CD14-positive monocyte (primary cell): ENCODE measurements at places on chromosomes 4 and X. TPM values are rescaled to one million over a fixed set of nuclear protein-coding genes. Genes with fewer than 3 reads are reported as not detected.

DNA sequence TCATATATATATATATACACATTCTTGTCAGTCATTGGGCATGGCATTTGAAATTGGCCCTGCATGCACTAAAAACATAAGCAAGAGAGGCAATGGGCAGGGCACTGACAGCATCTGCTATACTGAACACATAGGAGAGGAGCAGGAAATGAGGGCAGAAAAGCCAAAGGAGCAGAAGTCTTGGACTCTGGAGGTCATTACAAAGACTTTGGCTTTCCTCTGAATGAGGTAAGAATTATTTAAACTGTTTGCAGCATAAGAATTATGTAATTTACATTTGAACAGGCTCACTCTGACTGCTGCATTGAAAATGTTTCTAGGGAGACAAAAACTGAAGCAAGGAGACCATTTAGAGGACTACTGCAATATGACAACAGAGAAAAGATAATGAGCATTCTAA, 396.5 kb downstream of the PRDM5 start:
- H3K36me3 ChIP-seq, result no peaks in the 10 kb centered on the region
- H3K27me3 ChIP-seq, result no peaks in the 10 kb centered on the region
- no peak overlapping the region for H3K27ac ChIP-seq
- H3K4me3 ChIP-seq, result no peak overlapping the region
- DNase-seq, result no peak

GRCh38 chrX:43003939-43004338, 226.0 kb upstream of the PPP1R2C start:
- no peaks in the 10 kb centered on the region for H3K27me3 ChIP-seq
- DNase-seq, result no peak
- no peak overlapping the region for H3K27ac ChIP-seq
- no peaks in the 10 kb centered on the region for H3K36me3 ChIP-seq
- H3K4me1 ChIP-seq, result no peaks in the 10 kb centered on the region

The RNF175 gene
- 0.55 and 0.56 TPM in 2 replicates for polyA plus RNA-seq

- no peak overlapping the region for H3K4me3 ChIP-seq
- no peaks in the 10 kb centered on the region for H3K36me3 ChIP-seq
- H3K27ac ChIP-seq, result no peak overlapping the region
- H3K4me1 ChIP-seq, result peaks cover 18% of the 10 kb centered on the region
- no peaks in the 10 kb centered on the region for H3K27me3 ChIP-seq
- DNase-seq, result no peak
These were observed 10.7 kb downstream of the USP9X start for GRCh38 chrX:41095908-41096307.

The CTAG2 gene
- not detected for polyA plus RNA-seq

DNA sequence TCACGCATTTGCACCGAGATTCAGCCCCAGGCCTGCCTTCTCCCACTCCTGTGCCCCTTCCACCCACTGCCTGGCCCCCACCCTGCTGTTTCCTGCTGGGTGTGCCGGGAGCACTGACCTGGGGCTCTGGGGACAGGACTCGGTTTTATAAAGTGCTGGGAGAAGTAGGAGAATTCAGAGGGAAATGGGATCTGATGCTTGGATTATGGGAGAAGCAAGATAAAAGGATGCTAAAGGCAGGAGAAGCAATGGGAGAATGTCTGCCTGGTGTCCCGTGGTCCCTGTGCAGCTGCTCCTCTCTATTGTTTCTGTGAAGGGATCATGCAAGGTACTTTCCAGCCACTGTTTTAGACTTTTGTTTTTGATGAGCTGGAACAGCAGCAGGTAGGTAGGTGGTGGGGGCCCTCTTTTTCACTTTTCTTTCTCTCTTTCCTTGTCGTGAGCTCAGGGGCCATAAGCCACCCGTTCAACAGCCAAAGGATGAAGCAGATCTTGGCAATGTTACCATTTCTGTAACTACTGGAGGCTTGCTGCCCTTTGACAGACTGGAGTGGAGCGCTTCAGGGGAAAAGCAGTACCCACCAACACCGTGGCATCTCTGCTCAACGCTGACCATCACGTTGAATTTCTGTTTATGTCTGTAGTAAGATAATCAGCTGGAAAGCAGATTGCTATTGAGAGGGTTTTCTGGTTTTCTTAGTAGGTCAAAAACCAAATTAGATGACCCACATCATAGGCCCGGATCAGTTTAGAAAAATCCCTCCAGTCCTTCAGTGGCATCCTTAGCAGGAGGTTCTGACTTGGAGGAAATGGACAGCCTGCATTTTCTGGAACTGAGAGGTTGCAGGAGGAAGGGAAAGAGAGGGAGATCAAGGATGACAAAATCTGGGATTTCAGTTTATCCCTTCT, 63.8 kb upstream of the ENPP6 start:
- H3K27me3 ChIP-seq, result no peaks in the 10 kb centered on the region
- no peak overlapping the region for H3K27ac ChIP-seq
- H3K36me3 ChIP-seq, result no peaks in the 10 kb centered on the region
- DNase-seq, result no peak
- peaks cover 17% of the 10 kb centered on the region for H3K4me1 ChIP-seq

The GLRA2 gene
- polyA plus RNA-seq, result not detected

- H3K27ac ChIP-seq, result no peak overlapping the region
- H3K4me3 ChIP-seq, result no peak overlapping the region
- DNase-seq, result no peak
- H3K36me3 ChIP-seq, result no peaks in the 10 kb centered on the region
- H3K4me1 ChIP-seq, result no peaks in the 10 kb centered on the region
These were observed 1639.6 kb upstream of the PCDH10 start for GRCh38 chr4:131509521-131509920.

DNA sequence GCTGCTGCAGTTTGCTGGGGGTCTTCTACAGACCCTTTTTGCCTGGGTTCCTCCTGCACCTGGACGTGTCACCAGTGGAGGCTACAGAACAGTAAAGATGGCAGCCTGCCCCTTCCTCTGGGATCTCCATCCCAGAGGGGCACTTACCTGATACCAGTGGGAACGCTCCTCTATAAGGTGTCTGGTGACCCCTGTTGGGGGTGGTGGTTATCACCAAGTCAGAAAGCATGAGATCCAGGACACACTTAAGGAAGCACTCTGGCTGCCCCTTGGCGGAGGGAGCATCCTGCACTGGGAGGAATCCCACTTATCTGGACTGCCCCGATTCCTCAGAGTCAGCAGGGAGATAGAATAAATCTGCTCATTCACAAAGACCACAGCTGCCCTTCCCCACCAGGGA, 218.9 kb upstream of the GALNTL6 start:
- H3K27ac ChIP-seq, result no peak overlapping the region
- DNase-seq, result no peak
- no peaks in the 10 kb centered on the region for H3K36me3 ChIP-seq
- H3K4me1 ChIP-seq, result no peaks in the 10 kb centered on the region
- no peaks in the 10 kb centered on the region for H3K27me3 ChIP-seq

GRCh38 chr4:152996111-152996571, 60.0 kb downstream of the FHDC1 start:
- DNase-seq, result no peak
- H3K4me3 ChIP-seq, result no peak overlapping the region
- H3K27me3 ChIP-seq, result no peaks in the 10 kb centered on the region

GRCh38 chr4:182215148-182215547, 28.1 kb upstream of the TENM3 start:
- no peaks in the 10 kb centered on the region for H3K4me1 ChIP-seq
- DNase-seq, result no peak
- H3K36me3 ChIP-seq, result no peaks in the 10 kb centered on the region
- H3K4me3 ChIP-seq, result no peak overlapping the region
- no peak overlapping the region for H3K27ac ChIP-seq
- no peaks in the 10 kb centered on the region for H3K27me3 ChIP-seq

DNA sequence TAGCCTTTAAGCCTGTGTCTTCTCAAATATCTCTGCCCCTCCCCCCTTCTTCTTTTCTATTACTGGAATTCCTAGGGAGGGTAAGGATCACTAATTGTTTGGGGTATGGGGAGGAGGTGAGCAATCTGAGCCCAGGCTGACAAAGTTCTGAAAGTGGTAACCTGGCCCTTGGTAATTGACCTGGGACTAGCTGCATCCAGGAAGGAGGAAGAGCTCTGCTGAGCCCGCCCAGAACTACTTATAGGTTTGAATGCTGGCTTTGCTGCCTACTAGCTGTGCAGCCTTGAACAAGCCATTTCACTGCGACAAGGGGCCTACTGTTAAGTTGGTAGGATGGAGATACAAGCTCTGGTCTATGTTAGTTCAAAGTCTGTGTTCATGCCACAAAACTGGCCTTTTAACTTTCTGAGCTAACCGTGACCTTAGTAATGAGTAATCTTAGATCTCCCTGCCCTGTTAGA, 37.8 kb downstream of the DGKK start:
- no peaks in the 10 kb centered on the region for H3K36me3 ChIP-seq
- H3K4me3 ChIP-seq, result no peak overlapping the region
- no peak overlapping the region for H3K27ac ChIP-seq
- H3K4me1 ChIP-seq, result no peaks in the 10 kb centered on the region

DNA sequence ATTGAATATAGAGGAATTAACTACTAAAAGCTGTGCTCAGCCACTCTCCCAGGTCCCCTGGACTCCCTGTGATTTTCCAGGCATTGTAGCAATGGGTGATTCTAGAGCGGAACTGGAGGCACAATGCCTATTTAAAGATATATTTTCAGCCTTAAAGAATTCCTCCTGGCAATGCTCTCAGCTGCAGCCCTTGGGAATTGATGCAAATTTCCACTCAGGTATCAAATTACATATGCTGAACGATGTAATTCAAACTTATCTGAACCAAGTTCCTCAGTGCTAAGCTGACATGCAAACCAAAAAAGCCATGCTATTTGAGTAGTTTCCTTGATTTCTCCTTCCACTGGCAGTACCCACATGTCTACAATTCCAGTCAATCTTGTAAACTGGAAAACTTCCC, 86.3 kb upstream of the GABRA3 start:
- H3K36me3 ChIP-seq, result no peaks in the 10 kb centered on the region
- DNase-seq, result no peak
- no peak overlapping the region for H3K4me3 ChIP-seq
- no peak overlapping the region for H3K27ac ChIP-seq
- H3K4me1 ChIP-seq, result no peaks in the 10 kb centered on the region
- H3K27me3 ChIP-seq, result no peaks in the 10 kb centered on the region

DNA sequence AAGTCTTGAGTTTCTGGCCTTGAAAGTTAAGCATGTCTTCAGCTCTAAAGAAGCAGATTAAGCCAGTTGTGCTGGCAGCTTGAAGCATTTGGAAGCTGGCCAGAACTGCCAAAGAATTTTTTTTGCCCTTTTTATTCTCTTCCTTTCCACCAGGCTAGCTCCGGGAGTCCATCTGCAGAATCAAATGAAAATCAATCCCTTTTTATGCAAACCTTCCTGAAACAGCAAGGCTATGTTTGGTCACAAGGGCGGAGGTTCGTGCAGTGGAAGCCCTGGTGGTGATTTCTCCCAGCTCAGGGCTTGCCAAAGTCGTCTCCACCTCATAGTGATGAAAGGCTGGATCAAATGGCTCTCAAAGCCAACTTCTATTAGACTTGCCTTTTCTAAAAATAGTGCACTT, 21.6 kb upstream of the C4orf54 start:
- no peak for DNase-seq
- H3K4me1 ChIP-seq, result no peaks in the 10 kb centered on the region
- no peaks in the 10 kb centered on the region for H3K27me3 ChIP-seq
- no peaks in the 10 kb centered on the region for H3K36me3 ChIP-seq
- H3K4me3 ChIP-seq, result no peak overlapping the region

GRCh38 chrX:5876984-5877596, 351.6 kb downstream of the NLGN4X start:
- H3K36me3 ChIP-seq, result no peaks in the 10 kb centered on the region
- H3K4me1 ChIP-seq, result no peaks in the 10 kb centered on the region
- H3K27ac ChIP-seq, result no peak overlapping the region
- no peaks in the 10 kb centered on the region for H3K27me3 ChIP-seq
- no peak overlapping the region for H3K4me3 ChIP-seq

The PLK4 gene
- polyA plus RNA-seq, result 0.34 TPM

- no peak overlapping the region for H3K27ac ChIP-seq
- H3K4me1 ChIP-seq, result no peaks in the 10 kb centered on the region
- no peak overlapping the region for H3K4me3 ChIP-seq
- no peaks in the 10 kb centered on the region for H3K36me3 ChIP-seq
- H3K27me3 ChIP-seq, result no peaks in the 10 kb centered on the region
These were observed 291.6 kb upstream of the HS3ST1 start for GRCh38 chr4:11720292-11720691.

GRCh38 chr4:141731481-141731880, 95.1 kb downstream of the IL15 start:
- no peak overlapping the region for H3K27ac ChIP-seq
- H3K27me3 ChIP-seq, result no peaks in the 10 kb centered on the region
- H3K4me3 ChIP-seq, result no peak overlapping the region
- H3K36me3 ChIP-seq, result peaks cover 42% of the 10 kb centered on the region
- no peaks in the 10 kb centered on the region for H3K4me1 ChIP-seq

The VSIG1 gene
- not detected for polyA plus RNA-seq

The PRPS1 gene
- polyA plus RNA-seq, result 11.4 TPM

The PWWP3B gene
- not detected for polyA plus RNA-seq

- no peaks in the 10 kb centered on the region for H3K27me3 ChIP-seq
- no peak for DNase-seq
- no peaks in the 10 kb centered on the region for H3K4me1 ChIP-seq
- H3K4me3 ChIP-seq, result no peak overlapping the region
- no peak overlapping the region for H3K27ac ChIP-seq
These were observed 21.2 kb downstream of the SLC25A5 start for GRCh38 chrX:119489212-119490074.

The LANCL3 gene
- 0.01 TPM in 1 of 2 replicates, not detected in the other for polyA plus RNA-seq
